NCI-H524 (cell line): ENCODE measurements at places on chromosomes 1 and 21.

GRCh38 chr1:41246568-41246967, 4.5 kb upstream of the SCMH1 start:
- DNase-seq: no peak

DNA sequence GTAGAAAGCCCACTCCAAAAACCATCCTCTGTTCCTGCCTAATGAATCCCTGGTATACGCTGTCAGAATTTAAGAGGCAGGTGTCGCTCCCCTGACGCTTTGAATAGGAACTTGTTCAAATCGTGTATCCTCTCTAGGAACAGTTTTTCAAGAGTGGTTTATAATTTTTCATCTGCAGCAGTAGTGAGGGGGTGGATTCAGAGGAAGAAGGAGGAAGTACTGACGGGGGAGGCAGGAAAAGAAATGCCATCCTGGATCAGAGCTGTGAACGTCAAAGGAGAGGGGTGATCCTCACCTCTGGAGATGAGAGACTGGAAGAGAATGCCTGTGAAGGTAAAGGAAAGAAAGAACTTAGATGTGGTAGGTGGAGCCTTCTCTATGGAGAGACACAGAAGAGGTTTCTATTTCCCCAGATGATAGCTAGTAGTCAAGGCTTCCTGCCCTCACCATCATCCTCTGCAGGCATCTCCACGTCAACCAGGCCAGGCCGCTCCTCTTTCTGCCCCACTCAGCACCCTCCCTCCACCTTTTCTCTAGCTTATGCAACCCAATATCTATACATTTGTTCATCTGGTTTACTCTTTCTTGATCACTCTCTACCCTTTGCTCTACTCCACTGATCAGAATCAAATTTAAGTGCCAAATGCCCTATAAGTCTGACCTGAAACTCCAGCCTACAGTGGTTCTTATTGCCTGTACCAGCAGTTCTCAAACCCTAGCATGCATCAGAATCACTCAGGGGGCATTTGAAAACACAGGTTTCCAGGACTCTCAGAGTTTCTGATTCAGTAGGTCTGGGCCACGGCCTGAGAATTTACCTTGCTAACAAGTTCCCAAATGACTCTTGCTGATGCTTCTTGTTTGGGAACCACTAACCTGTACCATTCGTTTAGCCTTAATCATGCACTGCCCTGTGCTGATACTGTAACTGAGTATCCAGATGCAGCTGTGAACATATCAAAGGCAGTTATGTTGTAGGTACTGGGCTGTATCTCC, 13.1 kb upstream of the BCL9 start:
- DNase-seq: no peak

DNA sequence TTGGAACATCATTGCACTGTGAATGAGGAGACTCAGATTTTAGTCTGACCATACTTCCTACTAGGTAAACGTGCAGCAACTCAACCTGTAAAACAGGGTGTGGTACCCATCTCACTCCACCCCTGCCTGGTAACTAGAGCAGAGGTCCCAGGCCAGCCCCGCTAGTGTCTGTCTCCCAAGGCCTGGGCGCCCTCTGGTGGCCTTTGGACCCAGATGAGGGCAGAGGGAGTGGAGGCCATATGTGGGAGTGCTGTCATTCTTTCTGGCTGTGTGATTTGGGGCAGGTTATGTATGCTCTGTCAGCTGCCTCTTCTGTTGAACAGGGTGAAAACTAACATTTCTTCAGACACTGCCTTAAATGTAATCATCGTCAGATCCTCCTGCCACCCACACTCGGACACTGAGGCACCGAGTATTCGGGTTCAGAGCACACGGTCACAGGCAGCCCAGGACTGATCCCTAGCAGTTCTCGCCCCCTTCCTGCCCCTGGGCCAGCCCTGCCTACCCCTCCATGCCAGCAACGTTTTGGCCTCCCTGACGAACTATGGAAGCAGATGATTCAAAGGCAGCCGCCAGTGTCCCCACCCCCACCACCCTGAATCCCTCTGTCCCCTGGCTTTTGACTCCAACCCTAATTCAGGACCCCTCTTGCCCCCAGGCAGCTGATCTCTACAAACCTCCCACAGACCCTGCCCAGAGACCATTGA, 76.0 kb downstream of the CD247 start:
- DNase-seq: peak; percentile 55

DNA sequence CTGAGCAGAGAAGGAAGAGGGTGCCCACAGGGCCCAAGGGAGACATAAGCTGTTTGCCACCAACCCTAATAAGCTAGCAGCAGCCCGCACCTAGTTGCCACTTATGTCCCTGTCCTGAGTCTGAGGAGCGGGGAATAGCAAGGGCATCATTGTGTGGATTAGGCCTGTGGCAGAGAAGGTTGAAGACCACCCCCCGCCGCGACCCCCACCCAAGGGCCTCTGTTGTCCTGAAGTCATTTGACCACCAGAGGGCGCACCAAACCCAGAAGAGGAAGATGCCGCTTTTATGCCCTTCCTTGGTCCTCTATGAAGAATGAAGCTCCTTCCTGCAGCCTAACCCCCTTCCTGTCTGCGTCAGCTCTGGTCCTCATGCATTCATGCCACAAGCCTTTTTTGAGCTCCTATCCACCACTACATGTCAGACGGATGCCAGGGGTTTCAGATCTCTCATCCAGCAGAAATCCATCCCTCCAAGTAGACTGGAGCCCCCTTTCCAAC, 16.6 kb downstream of the RHBG start:
- peak; percentile 57 for DNase-seq

- peak; percentile 52 for DNase-seq
Measured at GRCh38 chr1:1080122-1080757, 6.1 kb upstream of the RNF223 start.

- DNase-seq: no peak
Measured at GRCh38 chr1:247561711-247562110, 12.8 kb downstream of the GCSAML start.

GRCh38 chr1:155128755-155129473, 1.2 kb downstream of the EFNA1 start:
- DNase-seq: peak; percentile 36

DNA sequence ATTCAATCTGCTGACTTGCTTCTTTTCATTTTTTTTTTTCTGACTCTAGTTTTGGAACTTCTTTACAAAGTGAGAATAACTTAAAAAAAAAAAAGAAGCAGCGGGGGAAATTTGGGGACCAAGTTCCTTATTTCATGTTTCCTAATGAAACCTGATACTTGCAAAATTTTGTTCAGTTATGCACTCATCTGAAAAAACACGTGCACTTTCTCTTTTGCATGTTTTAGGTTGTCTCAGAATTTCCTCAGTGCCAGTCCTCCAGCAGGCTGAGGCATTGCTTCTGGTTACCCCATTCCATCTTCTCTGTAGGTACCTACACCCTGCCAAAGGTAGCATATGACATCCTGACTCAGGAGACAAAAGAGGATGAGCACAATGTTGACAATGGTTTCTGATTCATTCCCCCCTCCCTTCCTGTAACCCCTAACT, 299.7 kb downstream of the GRIK1 start:
- DNase-seq: no peak

- no peak for DNase-seq
Measured at GRCh38 chr1:187959062-187959461, 1130.3 kb downstream of the PLA2G4A start.
